ENCODE measurements at places on chromosomes 7 and 10.

DNA sequence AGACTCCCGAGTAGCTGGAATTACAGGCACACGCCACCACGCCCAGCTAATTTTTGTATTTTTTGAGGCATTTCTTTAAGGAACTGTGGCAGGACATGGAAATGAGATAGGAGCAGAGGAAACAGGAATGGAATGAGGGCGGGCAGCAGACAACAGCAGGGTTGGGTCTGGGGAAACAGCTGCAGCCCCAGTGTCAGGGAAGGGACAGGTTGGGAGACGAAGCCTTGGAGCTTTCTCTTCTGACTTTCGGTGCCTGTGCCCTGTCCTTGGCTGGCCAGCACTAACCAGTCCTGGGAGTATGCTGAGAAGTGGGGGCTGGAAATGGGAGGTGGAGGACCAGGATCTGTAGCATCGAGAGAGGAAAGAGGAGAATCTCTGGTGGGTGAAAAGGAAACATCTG, 47.4 kb downstream of the ATOH7 start:
- DNase-seq: no peak

DNA sequence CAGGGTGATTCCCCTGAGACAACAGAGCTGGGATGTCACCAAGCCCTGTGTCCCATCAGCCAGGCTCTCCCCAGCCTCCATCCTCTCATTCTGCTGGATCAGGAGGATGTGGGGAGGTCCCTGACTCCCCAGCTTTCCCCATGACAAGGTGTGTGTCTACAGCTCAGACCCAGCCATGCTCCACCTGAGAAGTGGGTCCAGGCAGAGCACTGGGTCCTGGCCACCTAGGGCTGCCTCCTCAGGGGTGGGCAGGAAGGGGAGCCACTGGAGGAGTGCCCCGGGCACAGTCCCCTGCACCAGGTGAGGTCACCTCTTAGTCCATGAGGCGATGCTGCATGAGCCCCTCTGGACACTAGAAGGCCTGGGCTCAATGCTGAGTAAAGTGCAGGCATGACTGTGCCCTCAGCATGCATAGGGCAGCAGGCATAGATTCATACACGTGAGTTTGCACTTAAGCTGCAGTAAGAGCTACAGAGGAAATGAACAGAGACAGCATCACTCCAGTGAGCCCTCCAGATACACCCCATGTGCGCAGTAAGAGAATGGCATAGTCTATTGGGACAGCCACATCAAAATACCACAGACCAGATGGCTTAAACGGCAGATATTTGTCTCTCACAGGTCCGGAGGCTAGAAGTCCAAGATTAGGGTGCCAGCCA, 48.3 kb downstream of the ALOX5 start:
- DNase-seq: no peak

DNA sequence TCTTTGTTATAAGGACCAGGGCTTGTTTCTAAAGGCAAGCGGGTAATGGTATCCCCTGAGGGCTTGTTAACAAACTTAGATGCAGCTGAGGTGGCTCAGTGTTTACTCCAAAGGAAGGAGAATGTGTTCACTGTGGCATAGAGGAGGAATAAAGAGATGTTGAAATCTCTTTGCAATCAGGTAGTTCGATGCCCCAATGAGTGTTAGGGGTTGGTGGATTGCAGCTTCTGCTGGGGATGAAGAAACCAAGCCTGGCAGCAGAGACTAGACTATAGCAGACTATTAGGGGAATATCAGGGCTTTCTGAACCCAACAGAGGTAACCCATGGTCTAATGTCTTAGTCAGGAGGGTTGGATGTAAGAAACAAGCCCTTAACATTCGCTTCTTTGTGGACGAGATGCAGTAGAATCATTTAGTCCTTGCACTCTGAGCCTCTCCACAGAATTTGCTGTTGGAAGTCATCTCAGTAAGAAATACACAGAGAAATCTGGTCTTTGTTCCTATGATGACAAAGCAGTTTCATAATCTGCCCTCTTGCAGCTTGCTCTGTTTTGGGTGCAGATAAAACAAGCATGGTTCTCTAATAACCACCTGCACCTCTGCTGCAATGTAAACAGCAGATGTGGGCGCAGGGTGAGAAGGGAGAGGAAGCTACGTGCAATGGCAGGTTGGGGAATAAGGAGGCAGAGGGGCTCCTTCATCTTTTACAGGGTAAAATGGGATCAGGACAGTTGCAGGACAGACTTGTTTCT, 108.6 kb downstream of the NRF1 start:
- no peak for DNase-seq

DNA sequence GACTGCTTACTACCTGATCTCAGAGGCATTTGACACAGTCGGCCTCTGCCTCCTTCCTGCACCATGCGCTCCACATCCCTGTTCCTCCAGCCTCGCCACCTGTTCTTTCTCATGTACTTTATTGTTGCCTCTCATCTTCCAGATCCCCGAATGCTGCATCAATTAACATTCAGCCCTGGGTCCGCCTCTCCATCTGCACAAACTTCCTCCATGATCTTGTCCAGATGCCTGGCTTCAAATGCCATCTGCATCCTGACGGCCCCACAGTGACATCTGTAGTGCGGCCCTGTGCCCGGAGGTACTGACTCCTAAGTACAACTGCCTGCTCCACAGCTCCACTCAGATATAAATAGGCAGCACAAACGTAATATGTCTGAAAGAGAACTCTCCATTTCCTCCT, 51.2 kb upstream of the STK17A start:
- DNase-seq: no peak

GRCh38 chr7:23981314-23981713, 271.3 kb downstream of the STK31 start:
- no peak for DNase-seq

GRCh38 chr7:98628418-98628817, 11.3 kb downstream of the NPTX2 start:
- DNase-seq: no peak

DNA sequence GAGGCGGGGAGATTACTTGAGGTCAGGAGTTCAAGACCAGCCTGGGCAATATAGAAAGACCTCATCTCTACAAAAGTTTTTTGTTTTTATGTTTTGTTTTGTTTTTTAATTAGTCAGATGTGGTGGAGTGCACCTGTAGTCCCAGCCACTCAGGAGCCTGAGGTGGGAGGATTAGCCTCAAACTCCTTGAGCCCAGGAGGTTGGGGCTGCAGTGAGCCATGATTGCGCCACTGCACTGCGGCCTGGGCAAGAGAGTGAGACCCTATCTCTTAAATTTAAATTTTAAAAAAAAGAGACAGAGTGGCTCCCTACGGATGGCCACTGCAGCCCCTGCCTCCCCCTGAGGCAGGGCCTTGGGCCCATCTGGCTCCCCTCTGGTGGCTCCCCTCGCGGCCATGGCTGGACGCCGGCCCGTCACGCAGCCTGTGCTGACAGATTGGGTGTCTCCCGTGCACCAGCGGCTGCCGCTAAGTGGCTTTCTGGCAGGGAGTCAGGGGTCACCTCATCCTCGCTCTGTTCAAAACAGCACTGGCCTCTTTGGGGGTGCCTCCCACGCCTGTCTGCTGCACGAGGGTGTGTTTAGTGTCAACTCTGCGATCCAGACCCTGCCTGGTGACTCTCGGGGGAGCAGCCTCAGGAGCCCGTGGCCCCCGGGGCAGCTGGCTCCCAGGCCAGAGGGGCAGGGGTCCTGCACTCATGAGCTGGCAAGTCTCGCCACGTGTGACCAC, 44.4 kb upstream of the ELN start:
- no peak for DNase-seq

DNA sequence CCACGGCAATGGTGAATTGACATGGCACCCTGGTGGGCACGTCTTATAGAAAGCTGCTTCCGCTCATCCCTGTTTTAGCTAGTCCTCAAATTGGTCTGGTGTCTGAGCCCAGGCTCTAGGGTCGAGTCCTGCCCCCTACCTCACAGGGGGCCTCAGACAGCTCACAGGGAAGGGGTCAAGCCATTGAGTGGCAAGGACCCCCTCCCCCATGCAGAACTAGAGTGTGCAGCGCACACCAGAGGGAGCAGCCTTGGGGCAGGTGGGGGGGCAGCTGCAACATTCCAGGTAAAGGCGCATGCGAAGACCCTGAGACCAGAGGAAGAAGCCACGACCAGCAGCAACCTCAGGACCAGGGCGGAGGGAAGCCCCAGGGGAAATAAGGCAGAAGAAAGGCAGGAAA, 240.4 kb upstream of the PPP2R2D start:
- DNase-seq: no peak
